ENCODE measurements at places on chromosomes 2 and 18.

GRCh38 chr18:32366586-32367538 lies 103.8 kb downstream of the GAREM1 start:
- no peak for DNase-seq

- no peak for DNase-seq
Observed at GRCh38 chr2:75022516-75022915, 64.1 kb downstream of the POLE4 start.

DNA sequence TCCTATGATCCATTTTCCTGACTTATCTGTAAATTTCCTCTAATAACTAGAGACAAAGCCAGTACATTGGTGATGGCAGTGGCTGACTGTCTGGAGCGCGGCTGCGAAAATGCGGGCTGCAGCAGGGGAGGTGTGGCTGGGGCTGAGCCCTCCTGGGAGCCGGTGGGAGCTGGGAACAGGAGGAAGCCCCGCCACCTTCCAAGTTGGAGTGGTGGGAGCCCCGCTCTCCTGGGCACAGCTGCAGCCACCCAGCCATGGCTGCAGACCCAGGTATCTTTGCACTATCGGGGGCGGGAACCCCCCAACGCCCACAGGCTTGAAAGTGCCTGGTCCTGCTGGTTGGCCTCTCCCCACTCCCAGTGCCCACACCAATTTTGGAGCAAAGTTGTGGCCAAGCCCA lies 633.0 kb upstream of the TMEFF2 start:
- no peak for DNase-seq

DNA sequence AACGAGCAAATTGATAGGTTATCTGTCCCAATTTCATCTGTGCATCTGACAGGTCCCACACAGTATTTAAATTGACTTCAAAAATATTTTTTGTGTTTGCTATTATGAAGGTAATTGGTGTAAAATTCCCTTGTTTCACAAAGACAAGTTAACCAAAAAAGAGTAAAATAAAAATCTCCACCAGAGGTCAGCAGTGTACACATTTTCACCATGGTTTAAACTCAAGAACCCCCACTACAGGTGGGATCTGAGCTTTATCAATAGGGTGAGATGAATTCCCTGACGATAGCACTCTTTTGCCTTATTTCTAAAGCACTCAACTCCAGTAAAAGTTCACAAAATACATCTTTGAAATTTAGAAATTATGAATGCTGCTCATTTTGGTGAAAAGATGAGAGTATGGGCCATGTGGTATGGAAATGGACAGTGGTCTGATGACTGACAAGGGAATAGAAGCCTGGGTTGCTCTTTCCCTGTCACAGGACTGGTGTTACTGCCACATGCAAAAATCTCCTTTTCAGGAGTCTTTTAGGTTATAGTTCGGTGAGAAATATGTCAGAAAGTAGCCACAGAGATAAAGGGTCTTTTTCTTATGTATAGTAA lies 68.0 kb downstream of the SERPINB8 start:
- DNase-seq = no peak

GRCh38 chr2:183022711-183023110 lies 15.5 kb downstream of the NCKAP1 start:
- no peak for DNase-seq

DNA sequence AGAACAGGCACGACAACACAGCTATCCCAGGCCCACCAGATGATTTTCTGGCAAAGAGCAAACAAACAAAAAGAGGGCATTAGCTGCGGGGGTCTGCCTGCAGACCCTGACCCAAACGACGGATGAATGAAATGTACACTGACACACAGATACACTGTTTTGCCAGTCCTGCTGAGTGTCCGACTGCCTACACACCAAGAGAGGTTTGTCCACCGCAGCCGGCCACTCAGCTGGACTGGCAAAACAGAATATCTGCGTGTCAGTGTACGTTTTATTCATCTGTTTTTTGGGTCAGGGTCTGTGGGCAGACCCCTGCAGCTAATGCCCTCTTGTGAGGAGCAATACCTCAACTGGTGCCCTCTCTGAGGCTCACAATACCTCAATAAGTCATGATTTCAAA lies 10.7 kb upstream of the SH3RF3 start:
- DNase-seq = no peak

- no peak for DNase-seq
Observed at GRCh38 chr2:176157499-176158185, 535 bp downstream of the HOXD3 start.

DNA sequence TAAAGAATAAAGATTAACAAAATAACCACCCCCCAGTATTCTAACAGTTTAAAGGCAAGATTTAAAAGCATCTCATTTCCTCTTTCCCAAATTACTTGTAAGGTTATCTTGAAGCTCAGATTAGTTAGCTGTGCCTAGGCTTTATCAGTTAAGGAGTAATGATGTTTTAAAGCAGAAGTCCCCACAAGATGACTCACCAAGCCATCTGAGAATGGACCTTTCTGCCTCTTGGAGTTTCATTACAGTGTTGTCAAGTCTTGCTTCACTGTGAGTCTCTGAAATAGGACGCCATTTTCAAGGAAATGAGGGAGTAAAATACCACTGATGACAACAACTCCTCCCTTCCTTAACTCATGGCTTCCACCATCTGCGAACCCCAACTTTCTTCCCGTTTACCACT lies 35.9 kb downstream of the ZNF385B start:
- no peak for DNase-seq

- DNase-seq = no peak
Observed at GRCh38 chr2:223797811-223798721, 39.3 kb downstream of the AP1S3 start.

GRCh38 chr2:126448611-126449010 lies 207.3 kb upstream of the GYPC start:
- DNase-seq = no peak

DNA sequence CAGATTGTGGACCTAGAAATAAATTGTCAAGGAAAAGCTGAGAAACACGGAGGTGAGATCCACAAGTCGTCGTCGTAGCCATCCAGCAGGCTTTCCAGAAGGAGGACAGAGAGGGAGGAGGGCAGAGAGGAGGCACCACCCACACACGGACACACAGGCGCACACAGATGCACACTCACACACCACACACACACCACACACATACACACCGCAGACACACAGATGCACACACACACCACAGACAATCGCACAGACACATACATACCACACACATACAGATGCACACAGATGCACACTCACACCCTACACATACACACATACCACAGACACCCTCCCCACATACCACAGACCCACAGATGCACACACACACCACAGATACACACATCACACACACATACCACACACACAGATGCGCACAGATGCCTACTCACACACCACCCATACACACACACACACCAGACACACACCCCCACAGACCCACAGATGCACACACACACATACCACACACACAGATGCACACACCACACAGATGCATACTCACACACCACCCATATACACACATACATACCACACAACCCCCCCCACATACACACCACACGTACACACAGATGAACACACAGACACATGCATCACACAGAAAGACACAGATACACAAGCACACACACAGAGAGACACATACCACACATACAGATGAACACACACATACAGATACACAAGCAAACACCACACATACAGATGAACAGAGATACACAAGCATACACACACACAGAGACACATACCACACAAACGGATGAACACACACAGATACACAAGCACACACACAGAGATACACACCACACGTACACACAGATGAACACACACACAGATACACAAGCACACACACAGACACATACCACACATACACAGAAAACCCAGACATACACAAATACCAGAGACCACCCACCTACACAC lies 12.7 kb upstream of the BOK start:
- no peak for DNase-seq

DNA sequence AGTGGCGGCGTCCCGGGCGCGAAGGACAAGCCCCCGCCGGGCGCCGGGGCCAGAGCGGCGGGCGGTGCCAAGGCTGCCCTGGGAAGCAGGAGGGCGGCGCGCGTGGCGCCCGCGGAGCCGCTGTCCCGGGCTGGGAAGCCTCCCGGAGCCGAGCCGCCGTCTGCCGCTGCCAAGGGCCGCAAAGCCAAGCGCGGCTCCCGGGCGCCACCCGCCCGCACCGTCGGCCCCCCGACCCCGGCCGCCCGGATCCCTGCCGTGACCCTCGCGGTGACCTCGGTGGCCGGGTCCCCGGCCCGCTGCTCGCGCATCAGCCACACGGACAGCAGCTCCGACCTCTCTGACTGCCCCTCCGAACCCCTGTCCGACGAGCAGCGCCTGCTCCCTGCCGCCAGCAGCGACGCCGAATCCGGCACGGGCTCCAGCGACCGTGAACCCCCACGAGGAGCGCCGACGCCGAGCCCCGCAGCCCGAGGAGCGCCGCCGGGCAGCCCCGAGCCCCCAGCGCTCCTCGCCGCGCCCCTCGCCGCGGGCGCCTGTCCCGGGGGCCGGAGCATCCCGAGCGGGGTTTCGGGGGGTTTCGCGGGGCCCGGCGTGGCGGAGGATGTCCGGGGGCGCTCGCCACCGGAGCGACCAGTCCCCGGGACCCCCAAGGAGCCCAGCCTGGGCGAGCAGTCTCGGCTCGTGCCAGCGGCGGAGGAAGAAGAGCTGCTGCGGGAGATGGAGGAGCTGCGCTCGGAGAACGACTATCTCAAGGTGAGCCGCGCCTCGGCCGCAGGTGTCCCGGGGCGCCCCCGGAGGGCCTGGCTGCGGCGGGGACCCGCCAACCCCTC lies 820 bp downstream of the MTCL1 start:
- DNase-seq = peak; percentile 8

- no peak for DNase-seq
Observed at GRCh38 chr2:237474442-237474911, 12.6 kb upstream of the MLPH start.

DNA sequence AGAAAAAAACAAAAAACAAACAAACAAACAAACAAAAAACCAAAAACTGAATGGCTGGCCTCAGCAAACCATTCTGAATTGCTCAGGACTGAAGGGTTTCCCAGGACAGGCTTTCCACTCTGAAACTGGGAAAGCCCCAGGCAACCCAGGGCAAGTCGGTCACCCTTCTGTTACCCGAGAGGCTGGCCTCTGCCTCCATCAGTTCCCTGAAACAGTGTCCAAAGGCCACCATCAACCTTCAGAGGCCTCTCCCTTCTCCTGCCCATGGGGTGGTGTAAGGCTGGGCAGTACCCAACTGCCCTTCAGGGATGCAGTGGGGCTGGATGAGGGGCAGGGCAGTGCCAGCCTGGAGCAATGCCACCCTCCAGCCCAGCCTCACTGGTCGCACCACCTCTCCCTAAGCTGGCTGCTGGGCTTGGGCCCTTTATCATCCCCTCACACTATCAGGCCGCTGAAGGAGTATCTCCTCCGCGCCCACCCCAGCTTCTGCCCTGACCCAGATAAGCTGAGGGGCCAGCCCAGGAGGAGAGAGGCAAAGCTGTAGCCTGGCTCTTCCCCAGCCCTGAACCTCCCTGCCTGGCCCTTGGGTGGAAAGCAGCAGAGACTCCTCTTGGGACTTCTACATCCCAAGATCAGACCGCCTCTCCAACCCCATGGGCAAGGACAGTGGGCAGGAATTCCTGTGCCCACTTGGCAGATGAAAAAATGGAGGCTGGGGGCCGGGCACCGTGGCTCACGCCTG lies 35.9 kb downstream of the ZFP36L2 start:
- no peak for DNase-seq

DNA sequence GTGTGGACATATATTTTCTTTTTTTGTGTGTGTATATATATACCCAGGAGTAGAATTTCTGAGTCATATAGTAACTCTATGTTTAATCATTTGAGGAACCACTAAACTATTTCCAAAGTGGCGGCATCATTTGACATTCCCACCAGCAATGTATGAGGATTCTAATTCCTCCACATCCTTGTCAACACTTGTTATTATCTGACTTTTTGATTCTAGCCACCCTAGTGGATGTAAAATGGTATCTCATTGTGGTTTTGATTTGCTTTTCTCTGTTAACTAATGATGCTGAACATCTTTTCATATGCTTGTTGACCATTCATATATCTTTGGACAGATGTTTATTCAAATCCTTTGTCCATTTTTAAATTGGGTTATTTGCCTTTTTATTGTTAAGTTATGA lies 120.3 kb downstream of the TGFA start:
- DNase-seq = no peak

DNA sequence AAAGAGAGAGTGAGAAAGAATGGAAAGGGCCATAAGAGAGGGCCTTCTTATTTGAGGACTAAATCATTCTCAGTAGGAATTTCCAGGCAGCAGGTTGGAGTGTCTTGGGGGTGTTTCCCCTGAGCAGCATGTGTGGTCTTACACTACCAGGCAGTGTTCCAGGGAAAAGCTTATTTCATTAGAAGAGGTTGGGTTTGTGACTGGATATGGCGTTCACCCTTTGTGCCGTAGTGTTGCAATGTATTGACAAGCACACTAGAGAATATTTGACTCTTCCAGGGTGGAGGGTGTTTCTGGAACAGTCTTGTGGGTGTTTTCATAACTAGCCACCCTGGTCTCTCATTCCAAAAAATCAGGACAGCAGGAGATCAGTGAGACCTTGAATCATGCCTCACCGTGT lies 105.5 kb downstream of the NRP2 start:
- DNase-seq = no peak

DNA sequence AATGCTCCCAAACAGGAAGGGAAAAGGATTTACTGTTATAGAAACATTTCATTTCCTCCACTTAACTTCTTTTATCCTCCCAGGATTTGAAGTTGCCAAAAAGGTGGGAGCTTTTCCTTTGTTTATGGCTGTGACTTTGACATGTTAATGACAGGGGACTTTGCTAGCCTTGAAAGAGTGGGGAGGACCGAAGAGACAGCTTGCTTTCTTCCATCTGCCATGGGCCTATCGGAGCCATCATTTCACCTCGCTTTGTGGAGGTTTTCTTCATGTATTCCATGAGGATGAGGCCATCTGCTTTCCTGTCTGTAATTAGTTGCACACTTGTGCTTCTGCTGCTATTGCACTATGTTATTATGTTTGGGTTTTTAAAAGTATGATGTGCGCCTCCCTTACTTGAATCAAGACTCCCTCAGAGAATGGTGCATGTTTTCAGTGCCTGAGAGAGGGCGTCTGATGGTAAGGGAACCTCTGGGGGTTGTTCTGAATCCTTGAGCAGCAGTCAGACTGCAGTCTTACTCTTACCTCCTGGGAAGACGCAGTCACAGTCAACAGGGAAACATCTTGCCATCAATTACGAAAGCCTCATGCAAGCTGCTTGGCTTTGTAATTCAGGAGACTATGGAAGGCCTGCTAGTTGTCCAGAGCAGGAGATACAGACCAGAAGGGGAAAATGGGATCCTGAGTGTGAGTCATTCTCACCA lies 173.3 kb upstream of the MGAT5 start:
- DNase-seq = no peak

GRCh38 chr2:170817093-170818035 lies 677 bp downstream of the GAD1 start:
- DNase-seq = no peak

- DNase-seq = no peak
Observed at GRCh38 chr2:165086337-165086736, 117.5 kb downstream of the SCN3A start.
